ENCODE measurements at places on chromosomes 12 and 14. TPM values are rescaled to one million over a fixed set of nuclear protein-coding genes. Genes with fewer than 3 reads are reported as not detected.

TMEM253 gene
- total RNA-seq, result 0.42 TPM

SRGAP1 gene
- total RNA-seq, result 14.7 TPM

ESPL1 gene
- total RNA-seq, result 15.0 TPM

SYCP3 gene
- 0.07 TPM for total RNA-seq

DPF3 gene
- 0.18 TPM for total RNA-seq

EIF5 gene
- 192 TPM for total RNA-seq

KLRC3 gene
- total RNA-seq, result not detected

KERA gene
- total RNA-seq, result not detected

SMCO2 gene
- 0.75 TPM for total RNA-seq

CLEC4D gene
- not detected for total RNA-seq

PLCZ1 gene
- not detected for total RNA-seq

KRT85 gene
- total RNA-seq, result not detected

CPNE8 gene
- total RNA-seq, result 12.2 TPM

HOXC12 gene
- 4.4 TPM for total RNA-seq

MGST1 gene
- 125 TPM for total RNA-seq

TAS2R43 gene
- total RNA-seq, result 0.21 TPM

XPOT gene
- 100 TPM for total RNA-seq

SLC38A4 gene
- 0.49 TPM for total RNA-seq

SLCO1B1 gene
- total RNA-seq, result not detected

MORN3 gene
- 0.39 TPM for total RNA-seq

RILPL1 gene
- 20.5 TPM for total RNA-seq

PTCSC3 gene
- not detected for total RNA-seq

NUAK1 gene
- 55.4 TPM for total RNA-seq

IL22 gene
- total RNA-seq, result not detected

SLCO1A2 gene
- not detected for total RNA-seq

TBC1D30 gene
- 0.31 TPM for total RNA-seq

TEAD4 gene
- 18.7 TPM for total RNA-seq

MYH6 gene
- total RNA-seq, result not detected

MGAT4C gene
- total RNA-seq, result not detected

UNG gene
- 53.1 TPM for total RNA-seq

ADCY4 gene
- 0.49 TPM for total RNA-seq

PIANP gene
- 0.04 TPM for total RNA-seq

ADCK1 gene
- total RNA-seq, result 6.7 TPM

GPR68 gene
- 2.5 TPM for total RNA-seq

TBX3 gene
- 33.5 TPM for total RNA-seq

ACRBP gene
- not detected for total RNA-seq

NPAS3 gene
- not detected for total RNA-seq

METTL1 gene
- 19.1 TPM for total RNA-seq

BCL2L2 gene
- 29.1 TPM for total RNA-seq

SLC16A7 gene
- 0.88 TPM for total RNA-seq

CLEC14A gene
- total RNA-seq, result not detected

ESRRB gene
- total RNA-seq, result not detected

NXPH4 gene
- total RNA-seq, result 1.2 TPM

PLXNC1 gene
- 0.18 TPM for total RNA-seq

Data from foreskin keratinocyte (primary cell).